ENCODE measurements at places on chromosomes 1 and 21.

DNA sequence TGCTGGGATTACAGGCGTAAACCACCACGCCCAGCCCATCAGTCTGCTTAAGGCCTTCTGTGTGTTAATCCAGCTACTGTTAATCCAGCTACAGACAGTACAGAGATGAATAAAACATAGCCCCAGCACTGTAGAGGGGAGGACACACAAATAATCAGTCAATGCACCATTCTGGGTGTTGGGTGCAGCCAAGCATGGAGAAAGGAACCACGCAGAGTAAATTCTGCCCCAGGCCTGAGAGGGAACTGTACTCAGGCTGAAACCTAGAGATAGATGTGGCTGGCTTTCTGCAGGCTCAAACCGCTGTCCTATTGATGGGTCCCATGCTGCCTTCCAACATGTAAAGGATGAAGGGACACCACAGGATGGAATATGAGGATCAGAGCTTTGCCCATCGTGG, 136.8 kb upstream of the IGSF21 start:
- no peak for DNase-seq

DNA sequence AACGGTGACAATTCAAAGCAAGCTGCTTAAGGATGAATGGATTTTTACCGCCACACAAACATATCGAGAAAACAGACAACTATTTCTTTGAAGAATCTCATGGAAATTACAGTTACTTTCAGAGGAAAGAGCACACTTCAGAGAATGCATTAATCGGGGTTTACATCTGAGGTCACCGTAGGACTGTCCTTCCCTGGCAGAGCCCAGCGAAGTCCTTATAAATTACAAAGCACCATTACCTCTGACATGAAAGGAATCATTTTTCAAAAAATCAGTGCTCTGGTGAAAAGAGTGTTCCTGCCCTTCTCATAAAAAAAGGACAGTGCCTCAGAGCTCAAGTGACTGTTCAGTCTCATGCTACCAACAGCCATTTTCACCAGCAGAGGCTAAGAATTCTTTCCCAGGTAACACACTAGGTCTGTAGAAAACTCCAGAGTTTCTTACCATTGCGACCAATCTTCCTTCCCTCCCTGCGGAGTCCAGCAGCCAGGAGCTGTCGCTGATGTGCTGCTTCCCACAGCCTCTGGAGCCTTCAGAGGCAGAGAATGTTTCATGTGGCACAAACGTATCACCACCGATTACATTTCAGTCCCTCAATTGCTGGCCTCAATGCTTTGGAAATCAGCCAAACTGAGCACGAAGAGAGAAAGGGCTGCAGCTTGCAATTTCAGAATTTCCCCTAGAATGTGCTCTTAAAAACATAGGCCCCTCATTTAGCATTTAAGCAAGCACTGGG, 75.4 kb downstream of the PLD5 start:
- DNase-seq, result no peak

GRCh38 chr21:30518876-30519275, 16.9 kb upstream of the KRTAP19-5 start:
- no peak for DNase-seq

- DNase-seq, result no peak
Observed at GRCh38 chr1:26362331-26362730, 8.4 kb upstream of the CRYBG2 start.

- DNase-seq, result no peak
Observed at GRCh38 chr21:15735409-15735808, 5.6 kb downstream of the USP25 start.

GRCh38 chr1:46221749-46222148, 18.6 kb downstream of the LURAP1 start:
- no peak for DNase-seq

- DNase-seq, result peak; percentile 8
Observed at GRCh38 chr1:37288900-37289299, 185.5 kb upstream of the ZC3H12A start.

DNA sequence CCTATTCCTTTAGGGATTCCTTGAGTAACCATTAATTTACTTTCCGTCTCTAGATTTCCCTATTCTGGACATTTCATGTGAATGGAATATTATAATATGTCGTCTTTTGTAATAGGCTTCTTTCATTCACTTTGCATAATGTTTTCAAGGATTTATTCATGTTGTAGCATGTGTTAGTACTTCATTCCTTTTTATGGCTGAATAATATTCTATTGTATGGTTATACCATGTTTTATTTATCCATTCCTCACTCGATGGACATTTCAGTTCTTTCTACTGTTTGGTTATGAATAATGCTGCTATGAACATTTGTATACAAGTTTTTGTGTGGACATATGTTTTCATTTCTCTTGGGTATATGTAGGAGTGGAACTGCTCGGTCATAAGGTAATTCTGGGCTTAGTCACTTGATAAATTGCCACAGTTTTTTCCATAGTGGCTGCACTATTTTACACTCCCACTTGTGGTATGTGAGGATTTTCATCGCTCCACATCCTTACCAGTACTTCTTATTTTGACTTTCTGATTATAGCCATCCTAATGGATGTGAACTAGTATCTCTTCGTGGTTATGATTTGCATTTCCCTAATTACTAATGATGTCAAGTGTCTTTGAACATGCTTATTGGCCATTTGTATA, 17.7 kb downstream of the PPP2R5A start:
- DNase-seq, result no peak

- no peak for DNase-seq
Observed at GRCh38 chr1:41889506-41890414, 29.0 kb downstream of the HIVEP3 start.

- DNase-seq, result peak; percentile 12
Observed at GRCh38 chr1:235650341-235651169, 971 bp upstream of the GNG4 start.

GRCh38 chr1:107952989-107953388, 12.0 kb downstream of the VAV3 start:
- peak; percentile 30 for DNase-seq

DNA sequence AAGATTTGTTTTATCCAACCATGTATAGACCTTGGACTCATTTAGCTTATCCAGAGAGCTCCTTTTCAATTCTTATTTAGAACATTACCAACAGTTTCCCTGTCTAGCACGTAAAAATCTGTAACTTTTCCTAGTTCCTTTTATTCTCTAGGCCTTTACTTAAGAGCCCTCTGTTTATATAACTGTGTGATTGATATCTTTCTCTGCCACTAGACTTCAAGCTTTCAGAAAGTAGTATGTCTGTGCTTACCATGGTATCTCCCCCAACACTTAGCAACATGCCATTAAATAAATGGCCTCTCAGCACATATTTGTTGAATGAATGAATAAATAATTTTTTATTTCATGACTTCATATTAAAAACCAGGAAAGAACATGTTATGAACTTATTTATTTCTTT, 209.4 kb downstream of the PTPRC start:
- no peak for DNase-seq

- DNase-seq, result peak; percentile 43
Observed at GRCh38 chr1:46533179-46533864, 18.1 kb downstream of the KNCN start.

DNA sequence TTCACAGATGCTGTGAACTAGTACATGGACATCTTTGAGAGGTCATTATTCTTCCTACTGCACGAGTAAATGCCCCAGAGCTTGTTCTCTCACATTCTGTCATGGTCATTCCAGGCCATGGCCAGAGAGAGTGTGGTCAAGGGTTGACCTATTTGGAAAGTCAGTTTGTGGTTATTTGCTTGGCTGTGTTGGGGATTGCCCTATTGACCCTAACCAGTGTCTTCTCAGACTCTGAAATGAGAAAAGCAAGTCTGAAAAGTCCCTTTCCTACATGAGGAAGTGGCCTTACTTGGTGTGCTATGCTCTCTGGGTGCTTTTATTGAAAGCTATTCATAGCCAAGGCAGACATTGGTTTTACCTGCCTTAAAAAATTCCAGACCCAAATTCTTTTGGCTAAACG, 26.6 kb downstream of the CLIC6 start:
- no peak for DNase-seq

DNA sequence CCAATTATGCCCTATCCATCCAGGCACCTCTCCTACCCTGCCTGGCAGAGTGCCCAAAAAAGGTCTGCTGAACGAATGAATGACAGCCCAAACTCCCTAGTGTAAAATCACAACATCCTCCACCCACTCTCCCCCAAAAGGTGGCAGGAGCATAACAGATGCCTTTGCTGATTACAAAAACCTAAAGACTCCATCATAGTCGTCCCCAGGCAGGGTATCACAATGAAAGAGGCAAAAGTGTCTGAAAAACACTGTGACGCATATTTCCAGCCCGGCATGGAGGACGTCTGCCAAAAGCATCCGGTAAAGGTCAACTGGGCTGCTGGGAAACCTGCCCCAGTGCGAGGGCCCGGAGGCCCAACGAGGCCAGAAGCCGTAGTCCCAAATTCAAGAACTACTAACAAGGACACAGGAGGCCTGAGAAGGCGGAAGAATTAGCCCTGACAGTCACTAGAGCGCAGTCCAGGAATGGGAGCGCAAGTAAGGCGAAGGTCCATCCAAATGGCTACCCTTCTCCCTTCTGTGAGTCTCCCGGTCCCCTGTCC, 576 bp downstream of the SMIM12 start:
- DNase-seq, result no peak

GRCh38 chr1:234868296-234869147, 258.5 kb upstream of the IRF2BP2 start:
- DNase-seq, result no peak

DNA sequence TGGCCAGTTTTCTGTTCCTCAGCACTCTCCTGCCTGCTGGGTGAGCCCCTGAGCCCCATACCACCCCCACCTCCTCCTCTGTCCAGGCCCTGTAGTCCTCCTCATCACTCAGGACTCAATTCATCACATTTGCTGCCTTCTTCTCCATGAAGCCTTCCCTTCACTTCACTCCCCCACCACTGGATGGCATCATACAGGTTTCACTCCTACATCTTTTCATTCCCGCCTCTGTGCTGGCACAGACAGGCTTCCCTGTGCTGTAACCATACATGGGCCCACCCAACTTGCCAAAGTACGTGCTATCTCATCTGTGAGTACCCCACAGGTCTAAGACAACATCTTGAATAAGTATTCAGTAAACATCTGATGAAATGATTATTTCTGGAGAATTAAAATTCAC, 56.9 kb downstream of the SLC45A1 start:
- peak; percentile 36 for DNase-seq

DNA sequence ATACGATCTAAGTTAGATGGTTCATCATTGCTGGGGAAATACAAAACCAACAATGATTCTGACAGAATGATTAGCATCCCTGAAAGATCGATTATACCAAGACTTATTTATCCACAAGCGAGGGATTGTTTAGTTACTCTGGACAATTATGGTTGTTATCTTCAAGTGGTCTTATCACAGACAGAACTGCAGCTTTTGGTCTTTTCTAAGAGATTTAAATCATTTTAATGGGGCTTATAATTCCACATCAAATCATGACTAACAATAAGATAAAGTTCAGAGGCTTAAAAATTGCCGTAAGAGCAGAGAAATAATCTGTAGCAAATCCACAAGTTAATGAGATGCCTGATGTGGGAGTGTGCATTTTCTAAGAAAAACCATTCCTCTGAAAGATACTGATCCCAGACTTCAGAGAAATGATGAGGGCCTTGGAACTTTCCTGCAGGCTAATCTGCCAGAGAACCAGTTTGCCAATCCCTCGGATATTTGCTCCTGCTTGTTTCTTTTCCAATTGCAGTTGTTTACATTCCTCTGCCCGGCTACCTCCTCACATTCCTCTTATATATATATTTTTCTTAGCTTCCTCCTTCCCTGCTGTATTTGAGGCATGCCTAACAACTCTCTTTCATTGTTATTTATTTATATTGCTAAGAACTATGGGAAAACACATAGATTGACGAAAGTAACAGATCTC, 134.8 kb downstream of the BACH1 start:
- DNase-seq, result no peak

DNA sequence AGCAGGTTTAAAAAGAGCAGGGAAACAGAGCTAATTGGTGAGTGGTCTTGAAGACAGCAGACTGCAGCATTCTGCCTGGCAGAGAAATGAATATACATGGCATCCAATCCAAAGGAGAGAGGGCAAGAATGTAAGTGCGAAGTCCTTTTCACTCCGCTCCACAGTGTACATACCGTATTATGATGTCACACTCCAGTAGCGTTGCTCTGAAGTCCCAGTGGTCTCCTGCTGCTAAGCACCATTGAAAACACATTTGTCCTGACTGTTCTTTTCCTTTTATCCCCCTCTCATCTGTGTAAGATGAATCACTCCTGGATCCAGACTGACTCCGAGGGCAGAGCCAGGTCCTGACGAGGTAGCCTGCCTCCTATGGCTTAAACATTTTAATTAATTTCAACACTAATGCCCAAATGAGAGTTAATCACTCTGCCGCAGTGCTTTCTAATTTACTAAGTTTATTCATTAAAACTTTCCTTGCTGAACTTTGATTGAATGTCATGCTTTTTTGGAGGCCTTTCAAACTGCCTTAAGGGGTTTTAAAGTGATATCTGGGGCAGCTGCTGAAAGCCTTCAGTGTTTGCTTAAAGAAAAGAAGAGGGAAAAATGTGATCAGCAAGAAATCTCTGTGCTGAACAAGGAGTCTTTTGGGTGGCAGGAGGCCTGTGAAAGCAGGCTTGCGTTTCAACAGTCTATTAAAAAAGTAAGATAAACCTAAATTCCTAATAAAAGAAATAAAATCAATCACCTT, 227.2 kb downstream of the ATG4C start:
- no peak for DNase-seq

DNA sequence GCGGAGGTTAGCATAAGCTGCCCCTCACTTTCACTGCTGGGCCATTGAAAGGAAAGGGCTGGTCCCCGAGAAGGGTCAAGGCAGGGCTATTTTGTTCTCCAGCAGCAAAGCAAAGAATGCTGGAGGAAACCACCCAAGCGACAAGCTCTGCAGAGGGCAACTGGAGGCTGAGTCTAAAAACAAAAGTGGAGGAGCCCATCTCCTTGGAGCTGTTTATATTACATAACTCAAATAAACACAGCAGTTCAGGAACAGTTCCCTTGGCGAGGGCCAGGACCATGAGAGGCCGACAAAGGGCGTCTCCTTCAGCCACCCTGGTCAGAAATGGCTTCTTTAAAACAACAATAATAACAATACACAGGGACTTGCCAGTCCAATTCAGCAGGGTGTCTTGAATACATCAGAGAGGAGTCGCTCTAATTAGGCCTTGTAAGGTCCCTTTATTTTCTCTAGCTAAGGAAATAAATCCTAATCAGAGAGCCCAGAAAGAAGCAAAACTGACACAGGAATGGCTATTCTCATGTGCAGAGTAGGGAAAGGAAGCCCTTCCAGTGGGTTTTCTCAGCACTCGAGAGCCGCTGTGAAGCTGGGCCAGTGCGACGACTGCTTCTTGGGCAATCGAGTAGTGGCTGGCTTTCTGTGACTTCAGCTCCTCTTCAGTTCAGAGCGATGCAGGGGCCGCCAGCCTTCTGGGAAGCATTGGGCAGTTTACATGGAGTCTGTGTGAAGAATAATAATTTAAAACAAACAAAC, 57.0 kb upstream of the TARBP1 start:
- DNase-seq, result no peak

- DNase-seq, result no peak
Observed at GRCh38 chr1:91091812-91092211, 70.0 kb upstream of the ZNF644 start.

GRCh38 chr1:231934797-231935196, 308.2 kb downstream of the DISC1 start:
- peak; percentile 17 for DNase-seq
